ENCODE measurements at places on chromosomes 4 and X.

GRCh38 chr4:73446336-73446938, 10.4 kb downstream of the AFP start:
- no peak for DNase-seq

- no peak for DNase-seq
These were observed at the start of gene PPEF1 for GRCh38 chrX:18707426-18708049. Gene PPEF1 (plus strand): TSS chrX:18707645. CDS start chrX:18707781, 136 bp downstream.

DNA sequence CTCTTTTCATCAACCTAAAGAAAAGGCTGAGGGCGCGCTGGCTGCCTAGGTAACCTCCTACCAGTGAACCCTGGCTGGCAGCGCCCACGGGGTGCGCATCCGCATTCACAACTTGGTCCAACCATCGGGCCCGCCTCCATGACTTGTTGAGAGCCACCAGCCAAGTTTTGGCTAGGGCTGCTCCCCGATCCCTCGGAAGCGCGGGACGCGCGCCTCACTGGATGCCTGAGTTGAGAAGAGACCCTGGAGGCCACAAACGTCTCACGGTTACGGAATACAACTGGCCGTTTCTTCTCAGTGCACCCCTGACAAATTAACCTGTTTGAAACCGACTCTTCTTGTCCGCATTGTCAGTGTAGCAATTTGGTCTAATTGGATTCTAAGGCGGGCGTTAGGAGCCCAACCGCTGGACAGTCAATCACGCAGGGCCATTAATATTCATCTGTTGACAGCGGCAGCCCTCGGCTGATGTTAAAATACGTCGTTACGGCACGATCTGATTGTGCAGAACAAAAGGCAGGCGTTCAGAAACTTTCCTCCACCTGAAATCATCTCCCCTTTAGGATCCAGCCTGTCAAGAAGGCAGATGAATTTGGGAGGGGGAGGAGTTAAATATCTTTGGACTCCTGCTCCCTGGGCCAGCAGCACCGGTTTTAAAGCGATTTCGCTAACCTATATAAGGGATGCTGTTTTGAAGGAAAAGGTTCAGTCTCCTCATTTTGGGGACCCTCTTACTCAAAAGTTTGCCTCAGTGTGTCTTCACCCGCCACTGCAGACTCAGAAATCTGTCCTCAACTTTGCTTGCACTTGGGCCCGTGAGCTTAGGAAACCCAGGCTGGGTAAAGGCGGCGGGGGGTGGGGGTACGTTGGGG, 1.2 kb downstream of the GPC3 start:
- DNase-seq: no peak

DNA sequence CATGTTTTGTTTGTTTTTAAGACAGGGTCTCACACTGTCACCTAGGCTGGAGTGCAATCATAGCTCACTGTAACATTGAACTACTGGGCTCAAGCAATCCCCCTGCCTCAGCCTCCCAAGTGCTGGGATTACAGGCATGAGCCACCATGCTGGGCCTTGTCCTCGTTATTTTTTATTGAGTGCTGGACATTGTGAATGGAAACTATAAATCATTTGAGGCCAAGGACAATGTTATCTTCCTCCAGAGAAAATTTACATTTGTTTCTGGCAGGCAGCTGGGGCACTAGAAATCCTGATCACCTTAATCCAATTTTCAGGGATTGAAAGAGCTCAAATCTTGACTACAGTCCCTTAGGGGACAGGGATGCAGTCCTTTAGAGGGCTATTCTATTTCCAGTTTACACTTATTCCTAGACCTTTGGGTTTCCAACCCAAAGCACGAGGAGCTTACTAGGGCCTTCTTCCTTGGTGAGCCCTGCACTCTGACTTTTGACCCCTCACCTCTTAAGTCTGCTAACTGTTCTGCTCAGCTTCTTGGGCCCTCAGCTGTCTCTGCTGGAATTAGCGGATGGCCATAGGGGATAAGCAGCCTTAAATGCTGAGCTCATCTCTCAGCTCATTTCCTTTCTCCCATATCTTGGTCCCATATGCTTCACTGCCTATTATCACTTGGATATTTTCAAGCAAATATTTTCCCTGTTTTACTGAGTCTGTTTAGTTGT, 23.0 kb upstream of the PDZD4 start:
- no peak for DNase-seq

GRCh38 chr4:53956053-53956452, 108.4 kb downstream of the CHIC2 start:
- DNase-seq: no peak
